SK-N-MC (cell line): ENCODE measurements at places on chromosomes 12 and 14.

GRCh38 chr12:92034858-92035401 is 110.7 kb downstream of the BTG1 start:
- DNase-seq = no peak

DNA sequence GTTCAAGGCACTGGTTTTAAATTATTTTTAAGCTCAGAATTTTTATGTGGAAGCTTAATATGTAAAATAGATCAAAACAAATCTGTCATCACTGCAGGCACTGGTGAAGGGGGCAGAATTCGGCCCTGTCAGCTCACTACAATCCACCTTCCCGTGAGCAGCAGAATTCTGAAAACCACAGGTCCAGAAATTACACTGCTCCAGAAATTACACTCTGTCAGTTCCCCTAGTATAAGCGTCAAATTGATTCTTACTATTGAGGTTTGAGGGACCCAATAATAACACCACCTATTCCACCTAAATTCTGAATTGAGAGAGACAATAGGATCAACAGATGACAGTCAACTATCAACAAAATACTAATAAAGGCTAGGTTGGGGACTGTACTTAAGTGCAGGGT is 245.5 kb downstream of the PHLDA1 start:
- no peak for DNase-seq

GRCh38 chr12:129215556-129215955 is 362.3 kb downstream of the GLT1D1 start:
- DNase-seq = no peak

DNA sequence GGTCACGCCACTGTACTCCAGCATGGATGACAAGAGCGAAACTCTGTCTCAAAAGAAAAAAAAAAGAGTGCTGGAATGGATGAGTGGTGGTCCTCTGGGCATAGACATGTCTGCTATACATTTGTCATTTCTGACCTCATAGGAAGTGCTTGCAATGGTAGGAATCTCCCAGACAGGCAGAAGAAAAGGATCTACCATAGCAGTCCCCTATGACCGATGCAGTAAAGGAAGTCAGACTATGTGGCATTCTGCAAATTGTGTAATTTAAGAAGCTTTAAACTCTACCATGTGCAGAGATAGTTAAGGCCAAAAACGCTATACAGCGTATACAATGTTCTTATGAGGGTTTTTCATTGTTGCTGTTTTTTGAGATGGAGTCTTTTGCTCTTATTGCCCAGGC is 24.7 kb upstream of the RAP1B start:
- DNase-seq = no peak

DNA sequence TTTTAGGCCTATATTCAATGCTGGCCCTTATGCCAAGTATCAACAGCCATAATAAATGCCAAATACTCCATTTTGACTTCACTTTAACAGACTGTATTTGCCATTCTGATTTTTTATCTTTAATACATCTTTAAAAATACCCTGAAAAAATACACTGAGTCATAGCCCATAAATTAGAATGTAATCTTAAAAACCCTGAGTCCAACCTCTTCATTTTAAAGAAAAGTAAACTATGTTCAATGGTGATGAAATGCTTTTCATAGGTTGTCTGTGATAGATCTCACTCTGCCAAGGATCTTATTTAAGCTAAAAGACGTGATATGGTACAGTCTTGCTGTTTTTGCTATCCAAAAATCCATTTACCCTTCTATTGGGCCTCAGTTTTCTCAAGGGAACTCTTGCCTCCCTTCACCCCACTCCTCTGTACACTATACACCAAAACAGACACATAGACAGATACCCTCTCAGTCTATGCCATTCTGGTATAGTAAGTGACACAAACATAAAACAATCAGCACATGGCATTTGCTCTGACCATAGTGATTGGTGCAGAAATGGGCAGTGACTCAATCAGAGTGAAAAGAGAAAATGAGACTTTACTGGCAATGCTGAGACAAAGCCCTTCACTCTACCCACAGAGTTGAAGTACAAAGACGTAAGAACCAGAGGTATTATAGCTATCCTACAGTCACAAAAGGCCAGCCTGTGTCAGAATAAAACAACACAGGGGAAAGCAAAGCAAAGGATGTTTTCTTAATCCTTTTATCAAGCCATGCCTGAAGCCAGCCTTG is 49.1 kb downstream of the BTG1 start:
- DNase-seq = no peak

- DNase-seq = no peak
Measured at GRCh38 chr12:90013409-90013808, 304.8 kb upstream of the ATP2B1 start.

GRCh38 chr12:122825773-122826724 is 9.2 kb upstream of the HIP1R start:
- no peak for DNase-seq

GRCh38 chr12:118534003-118534402 is 157.6 kb downstream of the SUDS3 start:
- no peak for DNase-seq

GRCh38 chr14:105076805-105077648 is 11.8 kb upstream of the GPR132 start:
- DNase-seq = no peak

DNA sequence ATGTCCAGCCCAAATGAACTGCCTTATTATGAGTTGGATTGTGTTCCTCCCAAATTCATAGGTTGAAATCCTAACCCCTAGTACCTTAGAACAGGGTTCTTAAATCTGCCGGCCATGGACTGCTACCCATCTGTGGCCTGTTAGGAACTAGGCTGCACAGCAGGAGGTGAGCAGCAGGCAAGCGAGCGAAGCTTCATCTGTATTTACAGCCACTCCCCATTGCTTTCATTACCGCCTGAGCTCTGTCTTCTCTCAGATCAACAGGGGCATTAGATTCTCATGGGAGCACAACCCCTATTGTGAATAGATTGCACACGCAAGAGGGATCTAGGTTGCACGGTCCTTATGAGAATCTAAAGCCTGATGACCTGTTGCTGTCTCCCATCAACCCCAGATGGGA is 9.8 kb upstream of the EML5 start:
- DNase-seq = no peak

DNA sequence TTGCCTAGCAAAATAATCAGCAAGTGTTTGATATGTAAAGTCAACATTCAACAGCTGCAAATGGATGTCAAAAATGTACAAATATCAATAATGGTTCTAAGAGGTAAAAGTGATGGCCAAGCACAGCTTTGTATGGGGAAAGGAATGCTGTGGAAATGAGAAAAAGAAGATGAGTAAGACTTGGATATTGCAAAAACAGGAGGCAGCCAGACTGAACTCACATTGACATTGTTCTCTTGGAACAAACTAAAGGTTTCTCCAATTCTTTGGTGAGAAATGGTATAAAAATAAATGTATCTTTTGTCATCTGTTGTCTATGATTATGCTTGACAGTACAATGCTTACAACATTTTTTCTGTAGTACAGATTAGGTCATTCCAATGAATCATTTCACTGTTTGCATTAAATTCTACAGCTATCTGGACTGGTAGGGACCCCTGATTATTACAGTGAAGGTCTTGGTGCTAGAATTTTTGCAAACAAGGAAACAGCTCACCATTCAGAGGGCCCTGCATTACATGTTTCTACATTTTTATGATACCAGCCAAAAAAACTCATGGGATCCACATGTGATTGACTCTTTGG is 465.7 kb downstream of the NOVA1 start:
- DNase-seq = no peak

- no peak for DNase-seq
Measured at GRCh38 chr14:71346685-71347084, 439.4 kb downstream of the PCNX1 start.

DNA sequence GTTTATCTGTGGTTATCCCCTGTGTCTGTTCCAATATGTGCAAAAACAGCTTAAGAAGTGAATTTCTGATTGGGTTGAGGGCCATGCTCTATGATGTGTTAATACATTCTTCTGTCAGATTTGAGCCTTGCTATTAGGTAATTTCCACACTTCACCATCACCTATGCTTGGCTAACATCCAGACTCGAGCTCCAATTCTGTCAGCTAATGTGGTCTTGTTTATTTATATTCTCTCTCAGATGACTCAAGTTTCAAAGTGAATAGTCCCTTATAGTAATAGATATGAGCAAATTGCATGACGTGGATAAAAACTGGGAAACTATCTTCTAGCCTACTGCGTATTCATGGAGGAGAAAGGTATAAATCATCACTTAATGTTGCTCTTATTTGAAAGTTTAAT is 451.3 kb downstream of the SNAPC1 start:
- DNase-seq = no peak

DNA sequence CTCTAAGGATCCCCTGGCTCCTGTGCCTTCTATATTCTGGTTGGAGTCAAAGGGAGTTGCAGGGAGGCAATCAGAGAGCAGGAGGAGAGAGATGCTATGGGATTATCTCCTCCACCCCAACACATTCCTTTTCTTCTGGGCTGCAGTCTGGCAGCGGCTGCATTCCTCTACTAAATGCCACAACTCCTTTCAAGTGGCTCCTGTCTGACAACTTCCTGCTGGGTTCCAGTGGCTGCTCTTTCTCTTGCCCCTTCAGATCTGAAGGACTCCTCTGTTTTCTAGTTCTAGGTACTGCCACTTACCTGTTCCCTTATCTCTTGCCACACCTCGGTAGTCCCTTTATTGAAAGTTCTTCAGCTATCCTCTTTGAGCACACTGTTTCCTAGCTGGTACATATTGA is 425.0 kb downstream of the SNAPC1 start:
- DNase-seq = no peak

- DNase-seq = no peak
Measured at GRCh38 chr14:100654814-100655740, 67.9 kb upstream of the BEGAIN start.

DNA sequence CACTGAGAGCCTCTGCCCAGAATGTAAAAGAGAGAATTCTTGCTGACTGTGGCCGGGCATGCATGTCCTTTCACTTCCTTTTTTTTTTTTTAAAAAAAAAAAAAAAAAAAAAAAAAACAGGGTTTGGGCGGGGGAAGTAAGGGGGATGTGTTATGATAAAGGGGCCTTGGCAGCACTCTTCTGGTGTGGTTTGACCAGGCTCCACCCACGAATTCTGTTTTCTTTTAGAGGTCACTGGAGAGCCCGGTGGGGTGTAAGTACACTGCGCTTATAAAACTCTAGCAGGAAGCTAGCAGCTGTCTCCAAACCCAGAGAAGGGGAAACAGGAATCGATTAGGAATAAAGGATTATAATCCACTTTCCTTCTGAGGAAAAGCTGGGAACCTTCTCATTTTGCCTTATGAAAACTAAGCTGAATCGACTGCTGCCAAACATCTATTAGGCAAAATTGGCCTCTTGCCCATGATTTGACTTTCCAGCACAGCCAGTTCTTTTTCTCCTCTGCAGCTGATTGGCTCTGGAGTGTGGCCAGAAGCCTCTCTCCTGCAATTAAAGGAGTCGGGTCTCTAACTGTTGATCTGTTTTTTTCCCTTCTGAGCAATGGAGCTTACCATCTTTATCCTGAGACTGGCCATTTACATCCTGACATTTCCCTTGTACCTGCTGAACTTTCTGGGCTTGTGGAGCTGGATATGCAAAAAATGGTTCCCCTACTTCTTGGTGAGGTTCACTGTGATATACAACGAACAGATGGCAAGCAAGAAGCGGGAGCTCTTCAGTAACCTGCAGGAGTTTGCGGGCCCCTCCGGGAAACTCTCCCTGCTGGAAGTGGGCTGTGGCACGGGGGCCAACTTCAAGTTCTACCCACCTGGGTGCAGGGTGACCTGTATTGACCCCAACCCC is 27.7 kb upstream of the HIGD1C start:
- DNase-seq = no peak

DNA sequence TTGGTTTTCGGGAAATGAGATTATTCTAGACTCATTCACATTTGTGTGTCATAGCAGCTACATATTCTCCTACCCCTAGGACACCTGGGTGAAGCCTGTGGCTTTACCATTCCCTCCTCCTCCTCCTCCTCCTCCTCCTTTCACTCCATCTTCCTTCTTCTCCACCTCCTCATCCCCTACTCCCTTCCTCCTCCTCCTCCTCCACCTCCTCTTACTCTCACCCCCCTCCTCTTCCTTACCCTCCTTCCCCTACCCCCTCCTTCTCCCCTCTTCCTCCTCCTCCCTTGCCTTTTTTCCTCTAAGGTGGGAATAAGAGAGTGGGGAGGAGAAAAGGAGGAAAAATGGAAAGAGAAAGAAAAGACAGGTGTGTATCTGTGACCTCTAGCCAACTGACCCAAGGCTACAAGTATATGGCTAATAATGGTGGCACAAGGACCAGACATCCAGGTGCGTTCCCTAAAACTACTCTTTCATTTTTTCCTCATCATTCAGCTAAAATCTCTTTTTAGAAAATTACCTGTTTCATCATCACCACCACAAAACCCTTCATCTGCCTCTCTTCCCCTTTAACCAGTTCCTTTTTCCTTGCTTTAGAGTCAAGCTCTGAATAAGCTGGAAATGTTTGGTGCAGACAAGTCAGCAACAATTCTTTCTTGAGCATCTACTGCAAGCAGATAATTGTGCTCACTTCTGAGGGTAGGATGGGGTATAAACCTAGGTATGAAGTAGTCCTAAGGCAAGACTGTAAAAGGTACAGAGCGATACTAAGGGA is 149.8 kb upstream of the FOXN3 start:
- no peak for DNase-seq

DNA sequence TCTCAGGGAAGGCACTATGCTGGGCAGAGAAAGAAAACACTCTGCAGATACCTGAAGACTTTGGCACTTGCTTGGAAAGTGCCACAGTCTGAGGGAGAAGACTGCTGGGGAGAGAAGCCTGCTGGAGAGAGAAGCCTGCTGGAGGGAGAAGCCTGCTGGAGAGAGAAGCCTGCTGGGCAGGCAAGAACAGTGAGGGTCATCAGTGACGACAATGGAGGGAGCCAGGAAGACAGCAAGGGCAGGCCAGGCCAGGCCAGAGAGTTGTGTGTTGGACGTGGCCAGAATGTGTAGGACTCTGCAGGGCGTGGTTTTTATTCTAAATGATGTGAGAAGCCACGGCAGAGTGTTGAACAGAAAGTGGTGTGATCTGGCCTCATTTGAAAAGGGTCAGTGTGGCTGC is 185.3 kb upstream of the ABCD2 start:
- no peak for DNase-seq

DNA sequence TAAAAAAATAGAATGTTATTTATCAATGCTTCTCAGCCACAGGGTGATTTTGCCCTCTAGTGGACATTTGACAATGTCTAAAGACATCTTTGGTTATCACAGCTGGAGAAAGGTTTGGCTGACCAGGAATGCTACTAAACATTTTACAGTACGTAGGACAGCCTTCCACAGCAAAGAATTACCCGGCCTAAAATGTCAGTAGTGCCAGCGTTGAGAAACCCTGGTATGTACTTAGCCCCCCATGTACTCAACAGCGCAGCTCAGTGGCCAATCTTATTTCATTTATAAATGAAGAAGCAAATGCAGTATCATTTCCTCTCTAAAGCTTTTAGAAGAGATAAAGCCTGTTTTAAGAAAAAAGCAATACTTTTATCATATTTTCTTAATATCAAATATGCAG is 5.8 kb downstream of the MARK3 start:
- DNase-seq = no peak

DNA sequence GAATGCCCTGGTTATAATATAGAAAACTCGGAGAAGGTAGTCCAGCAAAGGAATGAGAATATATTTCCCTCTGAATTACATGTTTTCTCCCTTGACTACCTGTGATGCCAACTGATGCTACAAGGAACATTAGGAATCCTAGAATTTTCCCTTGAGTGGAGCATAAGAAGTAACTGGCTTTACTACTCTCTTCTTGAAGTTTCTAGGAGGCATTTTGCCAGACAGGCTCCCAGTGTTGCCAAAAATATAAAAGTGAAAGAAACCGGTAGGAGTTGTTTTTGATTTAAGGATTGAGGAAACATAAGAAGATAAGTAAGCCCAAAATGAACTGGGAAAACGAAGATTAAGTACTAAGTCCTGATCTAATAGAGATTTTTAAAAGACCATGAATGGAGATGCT is 693.4 kb downstream of the NOVA1 start:
- DNase-seq = no peak
